ENCODE measurements at places on chromosomes 12 and 14. TPM values are rescaled to one million over a fixed set of nuclear protein-coding genes. Genes with fewer than 3 reads are reported as not detected.

Gene TMEM119
- not detected for total RNA-seq

- DNase-seq, result no peak
Measured at GRCh38 chr14:73325630-73326299, 88.5 kb downstream of the PAPLN start.

- no peak for DNase-seq
Measured at GRCh38 chr14:106822905-106823304, 1296.5 kb downstream of the TMEM121 start.

GRCh38 chr12:7719946-7720730 lies 8.9 kb downstream of the DPPA3 start:
- no peak for DNase-seq

DNA sequence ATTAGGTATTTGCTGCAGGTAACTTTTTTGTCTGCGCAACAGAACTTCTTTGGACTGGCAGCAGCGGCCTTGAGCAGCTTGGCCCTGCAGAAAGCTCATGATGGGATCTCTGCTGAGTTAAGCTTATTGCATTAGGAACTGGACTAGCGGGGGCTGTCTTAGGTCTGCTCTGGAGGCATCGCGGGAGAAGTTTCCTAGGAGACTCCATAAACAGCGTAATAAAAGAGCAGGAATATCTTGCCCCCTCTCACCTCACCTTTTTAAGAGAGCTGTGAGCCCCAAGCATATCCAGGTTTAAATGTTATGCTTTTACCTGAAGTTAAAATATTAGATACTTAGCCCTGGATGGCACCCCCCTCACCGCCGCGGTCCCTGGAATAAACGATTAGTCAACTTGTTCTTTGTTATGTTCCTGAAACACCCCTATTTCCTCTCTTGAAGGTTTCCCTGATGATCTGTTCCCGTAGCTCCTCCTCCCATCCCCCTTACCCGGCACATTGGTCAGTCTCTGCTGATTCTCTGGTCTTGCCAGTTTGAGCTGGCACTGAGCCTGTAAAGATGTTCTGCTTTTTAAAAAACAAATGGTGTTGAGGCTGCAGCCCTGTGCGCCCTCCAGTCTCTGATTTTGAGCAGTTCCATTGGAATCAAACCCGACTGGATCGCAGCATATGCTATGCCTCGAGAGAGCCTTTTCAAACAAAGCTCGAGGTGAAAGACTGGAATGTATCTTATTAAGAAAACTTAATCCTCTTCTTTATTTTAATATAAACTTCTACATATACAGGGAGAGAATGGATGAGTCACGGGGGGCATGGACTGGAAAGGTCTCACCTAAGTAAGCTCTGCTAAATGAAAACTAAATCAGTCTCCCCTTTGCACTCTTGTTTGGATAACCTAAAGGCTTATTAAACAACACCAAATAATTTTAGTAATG lies 1.9 kb downstream of the MLXIP start:
- DNase-seq, result peak; percentile 91

DNA sequence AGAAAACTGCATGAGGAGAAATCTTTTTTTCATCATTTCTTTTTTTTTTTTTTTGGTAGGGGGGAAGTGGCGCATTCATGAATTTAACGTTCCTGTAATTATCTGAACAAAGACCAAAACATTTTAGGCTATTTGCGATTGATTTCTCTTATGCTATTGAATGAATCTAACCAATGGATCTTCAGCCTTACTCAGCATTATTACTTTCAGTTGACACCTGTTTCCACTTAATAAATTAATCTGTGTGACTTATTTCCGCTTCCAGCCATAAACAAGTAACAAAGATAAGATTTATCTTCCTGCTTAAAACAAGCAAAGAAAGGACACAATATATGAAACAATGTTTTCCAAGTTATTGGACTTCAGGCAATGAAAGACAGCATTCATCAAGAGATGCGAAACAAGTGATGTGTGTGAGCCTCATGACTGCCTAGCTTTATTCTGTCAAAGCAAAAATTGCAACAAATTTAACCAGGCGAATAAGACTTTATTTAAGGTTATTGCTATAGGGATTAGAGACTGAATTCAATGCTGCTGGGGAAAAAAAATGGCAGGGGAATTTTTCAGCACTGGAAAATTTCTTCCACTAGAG lies 1026.9 kb downstream of the LRFN5 start:
- no peak for DNase-seq

- DNase-seq, result no peak
Measured at GRCh38 chr14:80110721-80111120, 100.6 kb downstream of the DIO2 start.

GRCh38 chr12:27164330-27165040 lies 79.6 kb upstream of the STK38L start:
- DNase-seq, result no peak

DNA sequence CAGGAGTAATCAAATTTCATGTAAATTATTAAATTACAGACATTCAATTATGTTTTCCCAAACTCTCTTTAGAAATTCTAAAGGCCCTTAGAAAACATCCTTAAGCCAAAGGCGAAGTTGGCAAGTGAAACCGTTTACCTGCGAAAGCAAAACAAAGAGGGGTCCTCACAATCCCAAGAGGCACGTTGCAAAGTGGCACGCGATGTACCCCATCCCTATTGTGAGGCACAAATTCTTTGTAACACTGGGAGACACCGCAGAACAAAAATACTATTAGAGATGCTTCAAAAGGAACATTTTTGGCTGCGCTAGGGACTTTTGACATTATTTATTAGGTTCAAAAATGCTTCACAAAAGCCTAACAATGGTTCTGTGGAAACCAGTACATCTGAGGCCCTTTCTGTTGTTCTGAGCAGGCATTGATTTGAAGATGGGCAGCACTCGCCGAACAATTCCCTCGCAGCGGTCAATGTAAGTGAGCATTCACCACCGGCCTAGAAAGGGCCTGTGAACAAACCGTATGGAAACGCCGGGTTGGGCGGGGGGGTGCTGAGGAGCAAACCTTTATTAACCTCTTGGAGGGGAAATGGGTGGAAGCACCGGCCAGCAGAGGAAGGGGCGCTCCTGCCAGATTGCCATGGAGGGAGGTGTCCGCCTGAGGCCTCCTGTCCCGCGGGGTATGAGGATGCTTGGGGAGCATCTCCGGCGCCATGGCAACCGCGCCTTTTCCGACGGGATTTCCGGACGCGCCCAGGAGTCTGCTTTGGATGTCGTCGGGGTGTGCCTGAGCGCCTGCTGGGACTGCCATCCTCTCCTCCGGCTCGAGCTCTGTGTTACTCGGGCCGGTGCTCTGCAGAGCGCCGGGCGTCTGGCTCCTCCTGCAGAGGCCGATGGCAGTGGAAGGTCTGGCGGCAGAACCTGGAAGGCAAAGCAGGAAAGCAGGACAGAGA lies 193.9 kb downstream of the C12orf42 start:
- no peak for DNase-seq

Gene OSGEP
- total RNA-seq, result 22.6 TPM

- no peak for DNase-seq
Measured at GRCh38 chr12:80443974-80444666, at the start of gene PTPRQ. Gene PTPRQ, plus strand, starts transcription at chr12:80444235. Its CDS starts 111 bp downstream, at chr12:80444346.

- DNase-seq, result peak; percentile 99
Measured at GRCh38 chr12:46702581-46703344, 123.0 kb downstream of the SLC38A4 start.

Gene AMN
- total RNA-seq, result not detected

Gene ANKRD9
- 24.0 TPM for total RNA-seq

DNA sequence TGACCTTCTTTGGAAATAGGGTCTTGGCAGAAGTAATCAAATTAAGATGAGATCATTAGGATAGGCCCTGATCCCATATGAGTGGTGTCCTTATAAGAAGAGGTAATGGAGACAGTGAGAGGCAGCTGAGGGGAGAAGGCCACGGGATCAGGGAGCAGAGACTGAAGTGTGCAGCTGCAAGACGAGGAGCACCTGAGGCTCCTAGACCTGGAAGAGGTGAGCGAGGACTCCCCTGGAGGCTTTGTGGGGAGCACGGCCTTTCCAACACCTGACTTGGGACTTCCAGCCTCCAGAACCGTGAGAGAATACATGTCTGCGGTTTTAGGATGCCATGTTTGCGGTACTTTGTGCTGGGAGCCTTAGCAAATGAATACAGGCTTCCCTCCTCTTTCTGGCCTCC lies 37.5 kb downstream of the LRTM2 start:
- DNase-seq, result no peak

Gene CDCA3
- total RNA-seq, result 33.2 TPM

Data from mammary epithelial cell (primary cell).